ENCODE measurements at places on chromosomes 4 and X. TPM values are rescaled to one million over a fixed set of nuclear protein-coding genes. Genes with fewer than 3 reads are reported as not detected.
A peak's percentile ranks its signal among the peaks of the same experiment; 100 is the strongest.

DNA sequence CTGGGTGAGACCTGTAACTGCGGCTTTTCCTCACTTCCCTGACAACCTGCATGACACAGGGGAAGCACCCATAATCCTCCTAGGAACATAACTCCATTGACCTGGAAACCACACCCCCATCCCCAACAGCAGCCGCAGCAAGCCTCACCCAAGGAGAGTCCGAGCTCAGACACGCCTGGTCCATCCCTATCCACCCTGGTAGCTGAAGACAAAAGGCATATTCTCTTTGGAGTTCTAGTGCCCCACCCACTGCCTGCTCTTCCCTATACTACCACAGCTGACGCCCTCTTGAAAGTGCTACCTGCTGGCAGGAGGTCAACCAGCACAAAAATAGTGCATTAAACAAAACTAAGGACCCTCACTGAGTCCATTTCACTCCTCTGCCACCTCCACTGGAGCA, 1080.9 kb upstream of the IGFBP7 start:
- H3K27me3 ChIP-seq = no peaks in the 10 kb centered on the region
- DNase-seq = no peak
- H3K4me1 ChIP-seq = no peaks in the 10 kb centered on the region
- no peak overlapping the region for H3K27ac ChIP-seq
- no peak overlapping the region for H3K4me3 ChIP-seq
- no peaks in the 10 kb centered on the region for H3K36me3 ChIP-seq

DNA sequence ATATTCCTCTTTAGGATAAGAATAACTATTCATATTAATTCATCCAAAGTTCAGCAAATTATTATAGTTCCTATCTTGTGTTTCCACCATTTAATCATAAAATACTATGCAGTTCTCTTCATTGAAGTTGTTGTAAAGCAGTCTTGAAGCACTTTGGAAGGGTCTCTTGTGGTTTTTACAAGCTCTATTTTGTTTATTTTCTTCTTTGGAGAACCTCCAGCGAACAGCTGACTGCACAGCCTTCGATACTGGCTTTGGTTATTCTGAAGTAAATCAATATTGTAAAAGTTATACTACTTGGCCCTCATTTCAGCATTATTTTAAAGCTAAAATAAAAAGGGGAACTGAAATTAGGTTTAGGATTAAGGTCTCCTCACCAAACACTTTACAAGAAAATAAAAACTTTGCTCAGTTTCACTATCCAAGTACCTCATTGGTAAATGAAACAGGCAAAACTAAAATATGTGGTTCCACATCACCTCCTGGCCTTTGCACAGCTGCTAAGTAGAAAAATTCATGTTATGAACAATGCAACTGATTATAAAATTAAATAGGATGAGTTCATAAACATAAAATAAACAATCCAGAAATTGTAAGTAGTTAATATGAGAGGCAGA, 1629.2 kb upstream of the ADGRL3 start:
- no peaks in the 10 kb centered on the region for H3K27me3 ChIP-seq
- H3K4me1 ChIP-seq = no peaks in the 10 kb centered on the region
- no peaks in the 10 kb centered on the region for H3K36me3 ChIP-seq

The JAKMIP1 gene
- 0.38 TPM for total RNA-seq

GRCh38 chr4:16125571-16126445, 42.0 kb upstream of the PROM1 start:
- H3K36me3 ChIP-seq = no peaks in the 10 kb centered on the region
- no peak for DNase-seq
- no peak overlapping the region for H3K4me3 ChIP-seq
- no peak overlapping the region for H3K27ac ChIP-seq
- no peaks in the 10 kb centered on the region for H3K27me3 ChIP-seq

- H3K4me1 ChIP-seq = no peaks in the 10 kb centered on the region
- no peak overlapping the region for H3K27ac ChIP-seq
- no peak for DNase-seq
Measured at GRCh38 chr4:149370785-149371420, 444.7 kb downstream of the IQCM start.

- H3K36me3 ChIP-seq = peaks cover 6% of the 10 kb centered on the region
- DNase-seq = peak; percentile 36
- peaks cover 57% of the 10 kb centered on the region for H3K4me1 ChIP-seq
- H3K27me3 ChIP-seq = no peaks in the 10 kb centered on the region
- H3K4me3 ChIP-seq = peak overlapping the region; percentile 99
- H3K27ac ChIP-seq = peak overlapping the region; percentile 98
Measured at GRCh38 chr4:108172231-108172752, 3.6 kb upstream of the LEF1 start.

Data from naive thymus-derived CD8-positive, alpha-beta T cell (primary cell).